Activated CD8-positive, alpha-beta memory T cell treated with anti-CD3 and anti-CD28 coated beads for 24 hours (primary cell): ENCODE measurements at places on chromosomes 5 and 9.

DNA sequence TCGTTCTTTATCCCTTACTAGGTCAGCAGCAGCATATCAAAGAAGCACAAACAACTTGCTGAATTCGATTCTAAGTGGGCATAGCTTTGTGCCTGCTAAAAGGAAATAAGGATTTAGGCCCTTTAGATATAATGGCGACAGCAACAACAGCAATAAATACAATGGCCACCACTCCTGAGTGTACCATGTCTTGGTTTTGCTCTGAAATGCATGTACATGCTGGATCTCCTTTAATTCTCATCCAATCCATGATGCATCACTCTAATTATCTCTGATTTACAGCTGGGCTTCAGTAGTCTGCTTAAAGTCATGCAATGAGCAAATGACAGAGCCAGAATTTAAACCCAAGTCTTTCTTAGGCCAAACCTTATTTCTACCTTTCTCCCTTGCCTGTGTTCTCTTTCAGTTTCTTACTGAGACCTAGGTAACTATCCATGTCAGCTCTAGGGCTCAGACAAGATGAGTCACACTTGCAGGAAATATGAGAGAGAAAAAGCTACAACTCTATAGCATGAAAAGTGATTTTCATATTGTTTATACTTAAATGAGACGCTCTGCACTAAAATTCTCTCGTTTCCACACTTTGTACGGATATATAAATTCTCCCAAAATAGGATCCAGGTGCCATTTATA, 111.8 kb downstream of the HMHB1 start:
- DNase-seq = no peak

DNA sequence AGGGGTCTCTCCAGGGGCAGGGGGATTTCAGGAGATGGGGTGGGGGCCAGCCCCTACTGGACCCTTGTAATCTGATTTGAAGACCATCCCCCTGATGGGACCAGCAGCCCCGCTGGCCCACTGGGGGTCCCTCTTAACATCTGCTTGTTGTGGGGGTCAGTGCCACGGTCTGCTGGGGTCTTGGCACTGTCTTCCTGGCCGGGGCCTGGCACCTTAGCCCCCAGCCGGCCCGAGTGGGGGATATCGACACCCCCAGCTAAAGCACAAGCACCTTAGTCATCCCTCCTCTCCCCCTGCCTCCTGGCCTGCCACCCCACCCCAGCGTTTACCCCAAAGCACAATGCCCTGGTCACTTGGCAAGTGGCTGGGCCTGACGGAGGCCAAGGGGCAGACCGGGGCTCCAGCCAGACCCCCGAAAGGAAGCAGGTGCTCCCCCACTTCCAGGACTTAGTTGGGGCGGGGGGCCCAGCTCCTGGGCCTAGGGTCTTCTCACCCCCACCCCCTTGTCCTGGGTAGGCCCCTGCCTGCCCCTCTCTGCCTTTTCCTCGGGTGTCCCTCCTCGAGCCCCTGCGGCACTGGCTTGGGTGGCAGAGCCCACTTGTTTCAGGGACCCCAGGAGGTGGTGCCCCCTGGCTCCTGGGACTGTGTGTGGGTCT, 1.4 kb upstream of the NFX1 start:
- peak; percentile 62 for DNase-seq

DNA sequence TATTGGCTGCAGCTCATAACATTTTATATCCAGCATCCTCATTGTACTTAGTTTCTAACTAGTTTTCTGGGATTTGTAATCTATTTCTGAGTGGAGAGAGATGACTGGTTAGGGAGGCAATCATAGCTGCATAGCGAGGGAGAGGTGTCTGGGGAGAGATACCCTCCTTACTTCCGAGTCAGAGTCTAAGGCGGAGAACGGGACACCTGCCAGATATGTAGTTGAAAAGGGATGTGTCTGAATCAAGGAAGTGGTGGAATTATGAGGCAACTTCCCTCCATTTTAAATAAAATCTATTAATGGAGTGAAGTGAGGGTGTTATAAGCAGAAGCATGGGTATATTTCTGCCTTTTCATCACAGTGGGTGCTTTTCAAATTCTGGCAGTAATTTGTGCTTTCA, 126.5 kb downstream of the MAST4 start:
- DNase-seq = no peak

DNA sequence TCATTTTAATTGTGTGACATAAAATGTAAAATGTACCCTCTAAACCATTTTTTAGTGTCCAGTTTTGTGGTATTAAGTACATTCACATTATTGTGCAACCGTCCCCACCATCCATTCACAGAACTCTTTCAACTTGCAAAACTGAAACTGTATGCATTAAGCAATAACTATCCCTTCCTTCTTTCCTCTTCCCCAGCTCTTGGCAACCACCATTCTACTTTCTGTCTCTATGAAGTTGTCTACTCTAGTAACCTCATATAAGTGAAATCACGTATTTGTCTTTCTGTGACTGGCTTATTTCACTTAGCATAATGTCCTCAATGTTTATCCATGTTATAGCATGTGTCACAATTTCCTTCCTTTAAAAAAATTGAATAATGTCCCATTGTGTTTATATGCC, 142.4 kb downstream of the C9orf152 start:
- DNase-seq = no peak

- DNase-seq = no peak
Measured at GRCh38 chr5:167934551-167934971, 356.9 kb upstream of the WWC1 start.

DNA sequence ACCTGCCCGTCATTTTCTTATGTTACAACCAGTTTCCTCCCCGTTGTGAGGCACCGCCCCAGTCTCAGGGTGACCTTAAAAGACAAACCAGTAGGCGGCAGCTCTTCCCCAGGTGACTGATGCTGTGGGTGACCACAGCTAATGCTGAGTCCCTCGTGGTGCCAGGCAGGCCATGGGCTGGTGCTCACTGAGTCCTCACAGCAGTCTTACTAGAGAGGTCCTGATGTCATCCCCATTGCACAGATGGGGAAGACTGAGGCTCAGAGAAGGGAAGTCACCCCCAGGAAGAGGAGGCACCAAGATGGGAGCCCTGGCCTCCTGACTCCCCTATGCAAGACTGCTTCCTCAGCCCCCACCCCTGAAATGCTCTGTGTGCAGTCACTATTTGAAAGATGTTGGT, 978 bp downstream of the CFAP157 start:
- no peak for DNase-seq

GRCh38 chr9:112378328-112379176, 1.4 kb upstream of the HSDL2 start:
- DNase-seq = peak; percentile 67

DNA sequence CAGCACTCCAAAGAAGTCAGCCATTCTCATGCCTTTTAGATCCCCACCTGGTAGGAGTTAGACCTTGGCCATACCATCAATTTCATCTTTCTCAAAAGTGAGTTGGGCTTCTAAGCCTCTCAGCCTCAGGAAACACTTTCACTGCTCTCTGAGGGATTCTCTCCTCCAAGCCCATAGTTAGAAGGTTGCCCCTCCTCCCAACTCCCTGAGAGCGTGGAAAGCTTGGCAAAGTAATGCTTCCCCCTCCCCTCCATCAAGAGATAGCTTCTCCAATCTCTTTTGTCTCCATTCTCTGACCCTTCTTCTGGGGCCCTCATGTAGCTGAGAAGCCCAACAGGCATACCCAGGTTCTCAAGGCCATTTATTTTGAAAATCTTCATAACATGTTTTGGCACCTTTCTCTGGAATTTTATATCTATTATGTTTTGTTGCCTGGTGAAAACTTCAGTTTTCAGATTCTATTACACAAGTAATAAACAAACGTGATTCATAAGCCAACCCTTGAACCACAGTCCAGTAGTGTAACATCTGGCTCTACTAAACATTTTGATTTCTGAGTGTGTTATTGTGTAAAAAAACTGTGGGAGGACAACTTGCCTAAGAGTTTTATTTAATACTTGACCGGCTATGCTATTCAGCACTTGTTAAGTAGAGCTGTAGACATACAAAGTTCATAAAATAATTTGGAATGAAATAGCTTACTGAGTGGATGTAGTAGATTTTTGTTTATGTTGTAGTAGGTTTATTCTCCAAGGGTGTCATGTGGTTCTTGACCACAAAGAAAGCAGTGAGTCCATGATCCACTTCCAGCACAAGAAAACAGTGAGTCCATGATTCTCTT, 17.1 kb downstream of the LVRN start:
- no peak for DNase-seq
